Stimulated activated memory B cell treated with anti-CD40 and anti-IgM and Interleukin-4, amounts not matched to agents 10 μg/mL and 1 μg/mL and 100 μg/mL, for 72 hours (primary cell): ENCODE measurements at places on chromosomes 1 and 21.
A peak's percentile ranks its signal among the peaks of the same experiment; 100 is the strongest.

DNA sequence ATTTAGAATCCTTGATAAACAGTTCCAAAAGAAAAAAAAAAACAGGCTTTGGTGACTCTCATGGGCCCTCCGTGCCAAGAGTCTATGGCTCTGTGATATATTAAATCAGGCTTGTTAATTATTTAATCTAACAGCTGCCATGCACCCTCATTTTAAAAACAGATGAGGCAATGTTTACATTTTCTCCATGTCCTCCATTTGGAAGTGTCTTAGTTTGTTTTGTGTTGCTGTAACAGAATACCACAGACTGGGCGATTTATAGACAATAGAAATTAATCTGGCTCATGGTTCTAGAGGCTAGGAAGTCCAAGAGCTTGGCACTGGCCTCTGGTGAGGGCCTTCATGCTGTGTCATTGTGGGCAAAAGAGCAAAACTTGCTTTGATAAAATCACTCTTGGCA is 58.0 kb downstream of the B3GALT5 start:
- no peak for ATAC-seq

DNA sequence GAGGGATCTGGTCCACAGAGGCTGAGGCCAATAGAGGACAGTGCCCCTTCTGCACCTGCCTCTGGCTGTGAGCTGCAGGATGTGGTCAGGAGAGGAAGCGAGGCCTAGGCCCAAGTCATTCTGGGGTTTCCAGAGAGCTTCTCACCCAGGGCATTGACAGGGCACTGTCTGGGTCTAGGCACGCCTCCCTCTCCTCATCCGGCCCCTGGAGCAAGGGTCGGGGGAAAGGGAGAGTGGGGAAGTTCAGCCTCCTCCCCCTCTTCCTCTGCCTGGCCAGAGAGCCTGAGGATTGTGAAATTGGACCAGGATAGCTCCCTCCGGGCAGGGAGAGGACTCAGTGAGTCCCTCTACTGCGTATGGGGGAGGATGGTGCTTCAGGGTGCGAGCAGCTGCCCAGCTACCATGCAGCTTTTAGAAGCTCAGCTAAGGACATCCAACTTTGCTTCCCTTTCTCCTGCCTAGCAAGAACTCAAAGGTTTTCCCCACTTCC is 6.3 kb upstream of the INAVA start:
- ATAC-seq = peak; percentile 99

GRCh38 chr1:117795190-117795589 is 134.2 kb downstream of the GDAP2 start:
- ATAC-seq = no peak

DNA sequence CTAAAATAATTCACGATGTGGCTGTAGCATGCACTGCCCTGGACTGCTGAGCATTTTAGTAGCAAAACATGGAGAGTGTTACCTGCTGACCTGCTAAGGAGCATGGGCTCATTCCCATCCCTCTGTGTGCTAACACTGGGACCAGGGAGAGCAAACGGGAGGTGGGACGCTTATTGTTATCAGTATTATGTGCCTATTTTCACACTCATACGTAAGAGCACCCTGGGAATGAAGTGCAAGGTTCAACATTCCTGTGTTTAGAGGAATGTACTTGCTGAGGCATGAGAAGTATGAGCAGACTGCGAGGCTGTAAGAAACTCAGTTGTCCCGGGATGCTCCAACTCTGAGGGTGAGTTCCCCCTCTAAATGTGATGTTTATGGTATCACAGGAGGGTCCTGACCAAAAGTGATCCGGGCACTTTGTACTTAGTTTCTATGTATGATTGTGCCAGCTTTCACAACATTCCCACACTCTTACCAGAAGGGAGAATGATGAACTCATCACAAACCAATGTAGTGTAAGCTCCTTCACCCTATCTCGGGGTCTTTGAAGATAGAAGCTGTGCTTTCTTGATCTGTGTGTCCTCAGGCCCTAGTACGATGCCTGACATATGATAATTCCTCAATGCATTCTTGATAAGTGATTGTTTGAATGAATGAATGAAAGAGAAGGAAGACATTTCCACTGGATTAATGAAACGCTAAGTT is 164.8 kb downstream of the KCNJ6 start:
- ATAC-seq = no peak

- ATAC-seq = no peak
Measured at GRCh38 chr21:38244885-38245869, 11.6 kb upstream of the KCNJ15 start.

- ATAC-seq = peak; percentile 2
Measured at GRCh38 chr1:150516050-150516591, 569 bp downstream of the FALEC start.

DNA sequence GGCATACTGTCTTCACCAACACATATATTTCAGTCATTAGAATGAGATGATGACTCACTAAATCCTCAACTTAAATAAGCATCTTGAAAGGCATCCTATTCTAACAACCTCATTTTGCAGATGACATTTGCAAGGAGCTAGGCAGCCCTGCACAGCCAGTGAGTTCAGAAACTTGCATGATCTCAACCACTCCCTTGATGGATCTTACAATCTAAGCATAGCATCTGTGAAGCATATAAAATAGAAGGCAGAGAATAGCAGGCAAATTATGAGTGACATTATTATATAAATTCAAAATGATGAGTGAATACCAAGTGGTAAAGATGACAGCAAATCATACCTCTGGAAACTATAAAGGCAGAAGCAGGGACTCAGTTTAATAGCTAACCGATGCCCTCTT is 31.6 kb downstream of the KRTAP20-3 start:
- no peak for ATAC-seq

DNA sequence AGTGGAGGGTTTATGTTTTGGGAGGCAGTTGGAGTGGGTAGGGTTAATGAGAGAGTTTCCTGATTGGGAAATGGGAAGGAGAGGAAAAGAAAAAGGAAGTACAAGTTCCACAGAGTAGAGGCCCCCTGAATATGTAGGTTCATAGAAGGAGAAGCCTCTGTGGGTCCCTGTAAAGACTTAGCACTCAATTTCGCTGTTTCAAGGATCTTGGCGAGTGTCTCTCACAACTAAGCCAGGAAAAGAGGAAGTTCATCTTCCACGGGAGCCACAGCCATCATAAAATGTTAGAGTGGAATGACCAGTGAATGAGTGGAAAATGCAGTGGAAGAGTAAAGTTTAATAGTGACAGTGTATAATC is 17.4 kb upstream of the DPYD start:
- ATAC-seq = no peak

DNA sequence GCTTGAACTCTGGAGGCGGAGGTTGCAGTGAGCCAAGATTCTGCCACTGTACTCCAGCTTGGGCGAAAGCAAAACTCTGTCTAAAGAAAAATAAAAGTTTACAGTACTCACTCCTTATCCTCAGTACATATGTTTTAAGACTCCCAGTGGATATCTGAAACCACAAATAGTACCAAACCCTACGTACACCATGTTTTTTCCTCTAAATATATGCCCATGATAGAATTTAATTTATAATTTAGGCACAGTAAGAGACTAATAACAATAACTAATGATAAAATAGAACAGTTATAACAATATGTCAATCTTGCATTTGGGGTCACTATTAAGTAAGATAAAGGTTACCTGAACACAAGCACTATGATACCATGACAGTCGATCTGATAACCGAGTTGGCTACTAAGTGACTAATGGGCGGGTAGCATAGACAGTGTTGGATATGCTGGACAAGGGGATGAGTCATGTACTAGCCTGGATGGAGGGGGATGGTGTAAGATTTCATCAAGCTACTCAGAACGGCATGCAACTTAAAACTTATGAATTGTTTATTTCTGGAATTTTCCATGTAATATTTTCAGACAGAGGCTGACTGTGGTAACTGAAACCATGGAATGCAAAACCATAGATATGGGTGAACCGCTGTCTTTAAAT is 43.7 kb downstream of the ST7L start:
- ATAC-seq = no peak

GRCh38 chr1:215076322-215076721 is 6.2 kb upstream of the KCNK2 start:
- ATAC-seq = no peak

DNA sequence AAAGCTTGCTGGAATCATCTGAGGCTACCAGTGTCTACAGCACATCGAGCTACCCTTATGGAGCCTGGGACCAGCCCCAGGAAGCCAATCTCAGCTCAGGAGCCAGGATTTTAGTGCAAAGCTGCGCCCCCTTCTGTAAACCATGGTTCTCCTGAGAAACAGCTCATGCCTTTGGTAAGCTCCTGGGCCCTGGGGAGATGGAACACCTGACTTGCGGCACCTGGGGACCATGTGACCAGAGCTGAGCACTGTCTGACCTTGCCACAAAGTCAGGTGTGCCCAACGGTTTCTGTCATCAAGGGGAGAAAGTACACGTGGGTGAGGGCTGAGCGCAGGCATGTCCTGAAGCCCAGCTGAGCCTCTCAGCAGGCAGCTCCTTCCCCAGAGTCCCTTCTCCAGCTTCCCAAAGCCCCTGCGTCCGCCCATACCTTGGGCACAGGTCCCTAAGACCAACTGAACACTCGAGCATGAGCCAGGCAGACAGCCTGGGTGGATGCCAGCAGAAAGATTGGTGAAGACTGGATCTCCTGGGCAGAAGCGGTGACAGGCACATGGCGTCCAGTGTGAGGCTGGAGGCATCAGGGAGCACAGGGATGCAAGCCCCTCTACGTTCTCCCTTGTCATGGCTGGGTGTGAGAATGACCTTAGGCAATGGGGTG is 57.9 kb upstream of the TENT5B start:
- ATAC-seq = no peak

DNA sequence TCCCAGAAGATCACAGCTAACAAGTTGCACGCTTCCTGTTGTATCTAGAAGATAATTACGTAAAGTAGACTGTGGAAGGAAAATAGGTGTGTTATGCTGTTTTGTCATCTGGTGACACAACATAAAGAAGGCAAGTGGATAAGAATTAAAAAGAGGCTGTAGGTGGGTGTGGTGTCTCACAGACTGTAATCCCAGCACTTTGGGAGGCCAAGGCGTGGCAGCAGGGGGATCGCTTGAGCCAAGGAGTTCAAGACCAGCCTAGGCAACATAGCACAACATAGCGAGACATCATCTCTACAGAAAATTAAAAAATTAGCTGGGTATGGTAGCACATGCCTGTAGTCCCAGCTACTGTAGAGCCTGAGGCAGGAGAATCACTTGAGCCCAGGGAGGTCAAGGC is 17.9 kb upstream of the ZNF281 start:
- no peak for ATAC-seq

GRCh38 chr1:111727056-111727455 is 12.1 kb downstream of the INKA2 start:
- ATAC-seq = no peak

DNA sequence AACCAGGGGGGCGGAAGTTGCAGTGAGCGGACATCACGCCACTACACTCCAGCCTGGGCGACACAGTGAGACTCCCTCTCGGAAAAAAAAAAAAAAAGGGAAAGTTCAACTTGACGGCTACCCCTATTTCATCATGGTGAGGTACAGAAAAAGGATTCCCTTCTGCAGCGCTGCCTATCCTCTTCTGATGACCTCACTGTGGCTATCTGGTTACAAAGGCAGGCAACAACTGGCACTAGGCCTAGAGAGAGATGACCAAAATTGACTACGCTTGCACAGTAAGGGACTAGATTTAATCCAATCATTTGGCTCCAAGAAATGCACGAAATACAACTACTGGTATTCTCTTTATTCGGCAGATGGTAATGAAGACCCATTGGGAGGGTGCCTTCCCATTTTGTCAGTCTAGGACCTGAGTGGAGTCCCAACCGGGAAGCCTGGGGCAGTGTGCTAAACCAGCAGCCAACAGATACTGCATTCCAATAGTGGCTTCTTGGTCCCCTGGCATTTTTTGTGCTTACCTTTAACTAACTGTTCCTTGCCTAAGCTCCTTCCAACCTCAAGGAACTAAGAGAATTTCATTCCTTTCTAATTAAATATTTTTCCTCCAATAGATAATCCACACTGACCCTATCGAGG is 36.6 kb downstream of the ITPKB start:
- ATAC-seq = no peak

- peak; percentile 77 for ATAC-seq
Measured at GRCh38 chr1:207752456-207752998, 673 bp downstream of the CD46 start.

DNA sequence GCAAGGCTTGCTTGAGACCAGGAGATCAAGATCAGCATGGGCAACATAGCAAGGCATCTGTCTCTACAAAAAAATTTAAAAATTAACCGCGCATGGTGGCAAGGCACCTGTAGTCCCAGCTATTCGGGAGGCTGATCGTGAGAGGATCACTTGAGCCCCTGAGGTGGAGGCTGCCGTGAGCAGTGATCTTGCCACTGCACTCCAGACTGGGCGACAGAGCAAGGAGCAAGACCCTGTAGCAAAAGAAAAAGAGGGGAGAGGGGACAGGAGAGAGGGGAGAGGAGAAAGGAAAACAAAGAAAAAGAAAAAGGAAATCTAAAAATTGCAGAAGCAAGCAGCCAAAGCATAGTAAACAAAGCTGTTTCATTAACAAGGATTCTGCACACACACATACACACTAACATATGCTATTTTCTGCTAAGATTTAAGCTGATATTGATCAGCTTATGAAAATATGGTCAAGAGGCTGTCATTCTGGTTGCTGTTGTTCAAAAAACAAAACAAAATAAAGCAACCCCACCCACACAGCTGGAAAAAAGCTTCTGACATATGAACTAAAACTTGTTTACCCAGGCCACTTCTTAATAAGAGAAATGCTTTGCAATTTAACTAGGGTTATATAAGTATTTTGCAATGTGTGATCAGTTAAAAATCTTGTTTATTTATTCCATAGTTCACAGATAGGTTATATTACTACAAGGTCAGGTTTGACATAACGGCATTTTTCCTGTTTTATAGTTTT is 1.8 kb downstream of the ARNT start:
- no peak for ATAC-seq

- no peak for ATAC-seq
Measured at GRCh38 chr1:226890331-226891108, 20.1 kb downstream of the PSEN2 start.

- ATAC-seq = peak; percentile 57
Measured at GRCh38 chr1:185373813-185374529, 56.9 kb upstream of the IVNS1ABP start.

- ATAC-seq = no peak
Measured at GRCh38 chr1:26521669-26522030, 7.9 kb upstream of the RPS6KA1 start.

DNA sequence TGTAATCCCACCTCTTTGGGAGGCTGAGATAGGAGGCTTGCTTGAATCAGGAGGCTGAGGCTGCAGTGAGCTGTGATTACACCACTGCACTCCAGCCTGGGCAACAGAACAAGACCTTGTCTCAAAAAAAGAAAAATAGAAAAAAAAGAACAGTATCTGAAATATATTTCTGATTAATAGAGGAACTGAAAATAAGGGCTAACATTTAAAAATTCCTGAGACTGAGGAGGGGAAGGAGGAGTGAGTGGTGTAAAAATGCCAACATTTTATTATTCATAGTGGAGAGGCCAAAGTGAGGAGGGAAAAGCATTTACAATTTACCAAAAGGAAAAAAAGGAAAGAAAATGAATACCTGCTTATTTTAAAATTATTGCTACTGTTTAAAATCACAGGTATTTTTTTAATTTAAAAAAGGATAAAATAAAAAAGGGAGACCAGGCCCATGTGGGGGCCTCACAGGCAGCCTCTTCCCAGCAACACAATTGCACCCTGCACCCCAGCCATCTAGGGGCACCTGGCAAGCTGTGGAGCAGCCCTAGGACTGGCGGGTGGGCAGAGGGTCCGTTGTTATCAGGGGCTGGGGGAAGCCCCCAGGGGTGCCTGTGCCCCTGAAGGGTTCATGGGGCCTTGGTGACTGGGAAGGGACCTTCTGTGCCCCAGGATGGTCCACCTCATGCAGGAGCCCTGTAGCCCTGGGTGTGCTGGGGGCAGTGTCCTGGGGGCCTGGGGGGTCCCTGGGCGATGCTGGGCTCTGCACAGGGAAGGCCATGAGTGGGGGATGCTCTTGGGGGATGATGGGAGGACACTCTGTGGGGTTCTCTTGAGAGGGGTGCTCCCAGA is 34.8 kb upstream of the ADARB1 start:
- ATAC-seq = peak; percentile 46

GRCh38 chr21:29810871-29811270 is 128.9 kb downstream of the GRIK1 start:
- ATAC-seq = no peak
